Brain (organoid and tissue), 16 donors: ENCODE measurements at places on chromosomes 2 and 18. TPM values are rescaled to one million over a fixed set of nuclear protein-coding genes. Genes with fewer than 3 reads are reported as not detected.

The CCDC141 gene
- not detected for polyA plus RNA-seq

The HRH4 gene
- polyA plus RNA-seq, result not detected

The FBXO36 gene
- 2.5 TPM for polyA plus RNA-seq

The LRRTM4 gene
- 1.1 TPM for polyA plus RNA-seq
